CD4-positive, alpha-beta T cell treated with Interferon gamma for 1 hour (primary cell): ENCODE measurements at places on chromosomes 1 and 21.

DNA sequence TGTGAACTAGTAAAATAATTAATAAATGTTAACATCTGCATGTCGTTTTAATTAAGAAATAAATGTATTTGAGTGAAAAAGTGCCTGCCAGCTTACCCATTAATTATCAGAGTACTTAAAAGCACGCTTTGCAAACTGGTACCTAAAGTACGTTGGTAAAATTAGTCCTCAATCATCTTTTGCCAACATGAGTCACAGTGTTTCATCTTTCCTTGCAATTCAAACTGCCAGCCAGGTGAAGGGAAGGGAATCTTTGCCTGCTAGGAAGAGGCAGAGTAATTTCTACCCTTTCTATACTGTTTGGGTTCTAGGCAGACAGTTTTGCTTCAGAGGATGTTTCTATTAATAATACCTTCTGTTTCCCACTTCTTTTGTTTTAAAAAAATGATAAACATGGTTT is 57.2 kb upstream of the CNIH3 start:
- DNase-seq, result no peak

DNA sequence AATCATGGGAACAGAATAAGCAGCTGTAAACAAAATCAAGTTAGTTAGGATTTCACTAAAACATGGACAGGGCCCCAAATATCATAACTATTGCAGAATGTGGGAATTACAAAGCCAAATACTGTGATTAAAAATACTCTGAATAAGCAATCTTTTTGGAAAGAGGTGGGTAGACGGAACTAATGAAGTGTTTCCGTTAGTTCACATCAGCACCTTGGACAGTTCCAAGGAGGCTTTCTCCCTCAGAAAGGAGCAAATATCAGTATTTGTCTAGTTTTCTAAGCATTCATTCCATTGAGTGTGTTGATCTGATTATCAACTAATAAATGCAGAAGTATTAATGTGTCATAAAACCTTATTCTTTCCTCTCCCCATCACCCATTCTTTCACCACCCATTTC is 97.4 kb downstream of the FAM78B start:
- no peak for DNase-seq

DNA sequence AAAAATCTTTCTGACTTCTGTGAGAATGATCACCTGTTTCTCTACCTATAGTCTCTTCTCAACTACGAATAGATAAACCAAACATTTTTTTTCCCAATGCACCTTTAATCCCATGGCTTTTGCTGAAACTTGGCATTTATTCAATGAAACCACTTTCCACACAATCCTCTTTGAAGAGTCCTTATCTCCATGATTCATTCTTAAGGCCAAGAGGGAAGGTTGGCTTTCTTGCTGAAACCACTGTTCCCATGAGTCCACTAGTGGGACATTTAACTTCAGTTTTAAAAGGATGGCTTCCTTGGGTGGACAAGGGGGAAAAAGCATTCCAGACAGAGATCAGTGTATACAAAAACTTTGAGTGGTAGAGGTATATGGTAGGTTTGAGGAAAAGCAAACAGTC is 73.6 kb downstream of the CRB1 start:
- no peak for DNase-seq

GRCh38 chr1:218553197-218553596 is 208.1 kb downstream of the TGFB2 start:
- no peak for DNase-seq

DNA sequence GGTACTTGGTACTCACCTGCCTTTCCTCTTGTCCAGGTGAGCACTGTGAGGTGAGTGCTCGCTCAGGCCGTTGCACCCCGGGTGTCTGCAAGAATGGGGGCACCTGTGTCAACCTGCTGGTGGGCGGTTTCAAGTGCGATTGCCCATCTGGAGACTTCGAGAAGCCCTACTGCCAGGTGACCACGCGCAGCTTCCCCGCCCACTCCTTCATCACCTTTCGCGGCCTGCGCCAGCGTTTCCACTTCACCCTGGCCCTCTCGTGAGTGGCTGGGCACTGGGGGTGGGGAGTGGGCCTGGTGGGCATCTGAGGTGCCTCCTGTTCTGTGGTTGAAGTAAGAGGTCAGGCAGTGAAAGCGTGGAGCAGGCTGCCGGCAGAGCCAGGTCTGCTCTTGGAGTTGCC is 11.7 kb downstream of the CELSR2 start:
- DNase-seq, result no peak

DNA sequence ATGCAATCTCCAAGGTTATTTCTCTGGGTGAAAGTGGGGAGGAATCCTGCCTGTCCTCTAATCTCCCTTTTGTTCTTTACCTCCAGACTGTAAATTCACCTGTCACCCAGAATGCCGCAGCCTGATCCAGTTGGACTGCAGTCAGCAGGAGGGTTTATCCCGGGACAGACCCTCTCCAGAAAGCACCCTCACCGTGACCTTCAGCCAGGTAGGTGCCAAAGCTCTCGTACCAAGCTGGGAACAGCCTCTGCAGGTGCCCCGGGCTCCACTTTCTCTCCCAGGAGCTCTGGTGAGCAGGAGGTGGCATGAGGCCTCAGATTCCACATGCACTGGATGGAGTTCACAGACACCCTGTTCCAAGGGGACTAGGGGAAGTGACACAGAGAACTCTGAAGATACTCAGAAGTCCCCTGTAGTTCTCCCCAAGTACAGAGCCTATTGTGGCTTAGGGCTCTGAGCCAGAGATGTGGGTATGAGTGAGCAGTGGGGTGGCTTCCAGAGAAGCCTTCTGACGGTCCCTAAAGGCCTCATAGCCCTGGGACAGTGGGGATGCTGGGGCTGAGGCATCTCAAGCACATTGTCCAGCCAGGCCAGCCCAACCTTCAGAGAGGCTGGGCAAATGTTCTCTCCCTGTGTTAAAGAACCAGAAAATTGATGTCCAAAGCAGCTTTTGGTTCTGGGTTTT is 30.9 kb downstream of the RASSF5 start:
- no peak for DNase-seq

DNA sequence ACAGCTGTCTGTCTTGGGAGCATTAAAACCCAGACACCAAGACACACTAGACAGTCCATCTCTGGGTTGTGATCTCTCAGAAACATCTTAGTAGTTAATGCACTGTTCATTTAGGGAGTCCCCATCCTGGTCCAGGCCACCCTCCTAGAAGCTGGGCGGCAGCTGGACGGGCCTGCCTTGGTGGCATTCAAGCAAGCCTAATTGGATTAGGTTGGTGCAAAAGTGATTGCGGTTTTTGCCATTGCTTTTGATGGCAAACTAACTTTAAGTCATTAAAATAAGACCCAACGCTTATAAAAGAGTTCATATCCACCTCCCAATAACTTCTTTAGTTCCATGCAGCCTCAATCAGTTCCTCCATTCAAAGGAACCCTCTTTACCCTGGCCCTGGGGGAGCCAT is 21.7 kb downstream of the ATP5PO start:
- no peak for DNase-seq

DNA sequence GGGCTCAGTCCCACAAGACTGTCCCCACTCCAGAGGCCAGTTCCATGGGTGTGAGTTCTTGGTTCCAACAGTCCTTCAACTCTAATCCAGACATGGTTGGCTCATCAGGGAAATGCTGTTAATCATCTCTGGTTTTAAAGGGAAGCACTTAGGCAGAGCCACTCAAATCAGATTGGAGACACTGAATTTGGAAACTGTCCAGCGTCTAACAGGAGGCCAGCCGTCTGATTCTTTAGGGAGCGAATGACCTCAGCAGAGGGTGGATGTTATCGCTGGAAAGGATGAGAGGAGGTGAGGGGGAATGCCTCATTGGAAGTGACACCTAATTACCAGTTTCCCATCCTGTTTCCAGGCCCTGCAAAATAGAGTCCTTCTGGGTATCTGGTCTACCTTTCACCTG is 22.8 kb upstream of the LRRC38 start:
- DNase-seq, result no peak

DNA sequence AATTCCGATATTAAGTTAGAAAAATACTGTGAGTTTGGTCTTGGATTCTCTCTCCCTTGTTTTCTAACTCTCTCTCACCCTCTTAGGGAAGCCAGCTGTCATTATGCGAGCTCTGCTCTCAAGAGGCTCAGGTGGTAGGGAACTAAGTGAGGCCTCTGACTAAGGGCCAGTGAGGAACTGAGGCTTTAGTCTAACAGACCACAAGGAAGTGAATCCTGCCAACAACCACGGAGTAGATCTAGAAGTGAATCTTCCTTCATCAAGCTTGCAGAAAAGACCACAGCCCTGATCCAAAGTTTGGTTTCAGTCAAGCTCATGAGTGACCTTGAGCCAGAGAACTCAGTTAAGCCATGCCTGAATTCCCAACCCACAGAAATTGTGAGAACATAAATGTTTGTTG is 180.1 kb upstream of the PRMT6 start:
- DNase-seq, result no peak

DNA sequence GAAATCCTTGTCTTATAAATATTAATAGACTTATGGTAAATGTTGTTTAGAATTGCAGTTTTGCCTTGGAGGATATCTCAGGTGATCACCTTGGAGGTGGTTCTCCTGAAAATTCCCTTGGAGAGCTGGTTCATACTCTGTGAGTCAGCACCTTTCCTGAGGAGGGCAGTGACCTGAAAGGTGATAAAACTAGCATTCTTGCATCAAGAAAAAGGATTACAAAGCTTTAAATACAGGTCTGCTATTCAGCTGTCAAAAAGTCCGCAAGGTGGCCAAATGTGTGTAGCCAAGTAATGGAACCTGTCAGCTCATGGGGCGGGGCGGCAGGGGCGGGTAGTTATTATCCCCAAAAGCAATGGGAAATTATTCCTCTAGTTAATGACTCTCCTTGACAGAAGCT is 52.8 kb upstream of the EDARADD start:
- no peak for DNase-seq

DNA sequence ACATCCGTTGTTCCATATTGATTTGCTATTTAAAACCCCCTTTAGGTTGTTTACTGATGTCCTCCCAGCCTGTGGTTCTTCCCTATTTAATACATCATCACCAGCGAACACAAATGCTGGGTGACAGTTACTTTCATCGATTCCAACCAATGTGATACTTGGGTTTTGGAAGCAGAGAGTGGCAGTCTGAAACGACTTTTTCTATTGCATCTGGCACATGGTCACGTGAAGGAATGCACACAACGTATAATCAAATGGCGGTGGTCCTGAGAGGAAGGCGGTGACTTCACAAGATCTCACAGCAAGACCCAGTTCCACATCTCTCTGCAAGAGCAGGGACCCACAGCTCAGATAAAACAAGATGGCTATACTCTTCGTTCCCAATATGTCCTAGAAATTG is 213.9 kb downstream of the DSCAM start:
- no peak for DNase-seq

DNA sequence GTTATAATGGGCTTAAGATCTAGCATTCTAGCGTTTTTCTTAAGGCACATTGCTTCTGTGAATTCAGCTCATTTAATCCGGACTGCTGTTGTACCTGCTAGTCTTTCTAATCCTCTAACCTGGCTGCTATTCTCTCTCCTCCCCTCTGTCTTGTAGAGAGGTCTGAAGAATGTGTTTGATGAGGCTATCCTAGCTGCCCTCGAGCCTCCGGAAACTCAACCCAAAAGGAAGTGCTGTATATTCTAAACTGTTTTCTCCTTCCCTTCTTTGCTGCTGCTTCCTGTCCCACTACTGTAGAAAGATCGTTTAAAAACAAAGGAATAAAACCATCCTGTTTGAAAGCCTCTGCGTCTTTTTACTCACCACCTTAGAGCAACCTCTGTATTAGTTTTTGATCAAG is 37.3 kb downstream of the CDC42 start:
- no peak for DNase-seq

GRCh38 chr1:81695741-81696140 is 105.0 kb upstream of the ADGRL2 start:
- no peak for DNase-seq

- DNase-seq, result no peak
Observed at GRCh38 chr1:3054474-3054873, 14.5 kb upstream of the PRDM16 start.

DNA sequence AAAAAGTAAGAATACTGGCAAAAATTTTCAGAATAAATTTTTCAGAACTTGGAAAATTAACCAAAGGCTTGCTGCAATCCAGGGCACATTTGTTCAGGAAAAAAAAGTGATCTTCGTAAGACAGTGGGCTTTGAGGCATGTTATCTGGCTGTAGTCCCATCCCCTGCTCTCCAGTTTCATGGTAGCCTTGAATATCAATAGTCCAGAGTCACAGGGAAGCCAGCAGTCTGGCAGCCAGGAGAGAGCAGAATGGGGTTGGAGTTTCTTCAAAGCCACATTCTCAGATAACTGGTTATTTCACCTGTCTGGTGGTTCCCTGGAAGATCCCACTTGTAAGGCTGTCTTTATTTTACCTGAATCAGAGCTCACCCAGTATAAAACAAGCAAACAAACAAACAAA is 669.3 kb downstream of the MATN1 start:
- DNase-seq, result no peak

DNA sequence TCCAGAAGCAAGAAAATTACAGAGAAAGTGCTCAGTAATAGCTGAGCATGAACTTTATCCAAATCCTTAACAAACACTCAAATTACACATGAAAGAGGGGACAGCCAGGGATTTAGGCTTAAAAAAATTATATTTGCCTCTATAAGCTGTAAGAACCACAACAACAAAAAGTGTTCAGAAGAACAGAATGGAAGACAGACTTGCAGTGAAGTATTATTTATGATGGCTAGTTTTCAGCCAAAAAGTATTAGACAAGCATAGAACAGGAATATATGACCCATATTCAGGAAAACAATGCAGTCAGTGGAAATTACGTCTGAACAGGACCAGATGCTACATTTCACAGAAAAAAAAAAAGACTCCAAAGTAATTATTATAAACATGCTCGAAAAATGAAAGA is 1246.3 kb downstream of the NCAM2 start:
- no peak for DNase-seq

GRCh38 chr1:113684153-113684541 is 75.1 kb downstream of the PHTF1 start:
- no peak for DNase-seq
